ENCODE measurements at places on chromosomes 2 and 18.

DNA sequence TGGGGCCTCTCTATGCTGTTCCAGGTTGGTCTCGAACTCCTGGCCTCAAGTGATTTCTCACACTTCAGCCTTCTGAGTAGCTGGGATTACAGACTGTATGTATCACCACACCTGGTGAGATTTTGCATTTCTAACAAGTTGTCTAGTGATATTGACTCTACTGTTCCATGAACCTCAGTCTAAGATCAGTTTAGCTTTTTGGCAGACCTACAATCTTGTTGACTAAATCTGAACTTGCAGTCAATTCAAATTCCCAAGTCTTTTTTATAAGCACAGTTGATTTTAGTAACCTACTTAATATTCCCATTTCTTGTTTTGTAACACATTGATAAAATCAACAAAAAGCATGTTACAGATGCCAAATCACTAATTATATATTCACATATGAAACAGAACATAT lies 266.1 kb upstream of the CYP26B1 start:
- no peak for DNase-seq

- DNase-seq: no peak
These were observed 288.3 kb upstream of the FN1 start for GRCh38 chr2:215724146-215724545.

GRCh38 chr18:32668956-32669355 lies 103.9 kb downstream of the KLHL14 start:
- no peak for DNase-seq

GRCh38 chr18:9697121-9697520 lies 11.0 kb upstream of the RAB31 start:
- DNase-seq: no peak

- no peak for DNase-seq
These were observed at the start of gene GTF2A1L for GRCh38 chr2:48617618-48618017. Gene GTF2A1L, plus strand, starts transcription at chr2:48617856. Its CDS starts 19 bp downstream, at chr2:48617875.

GRCh38 chr2:111958901-111959300 lies 60.5 kb downstream of the MERTK start:
- no peak for DNase-seq

DNA sequence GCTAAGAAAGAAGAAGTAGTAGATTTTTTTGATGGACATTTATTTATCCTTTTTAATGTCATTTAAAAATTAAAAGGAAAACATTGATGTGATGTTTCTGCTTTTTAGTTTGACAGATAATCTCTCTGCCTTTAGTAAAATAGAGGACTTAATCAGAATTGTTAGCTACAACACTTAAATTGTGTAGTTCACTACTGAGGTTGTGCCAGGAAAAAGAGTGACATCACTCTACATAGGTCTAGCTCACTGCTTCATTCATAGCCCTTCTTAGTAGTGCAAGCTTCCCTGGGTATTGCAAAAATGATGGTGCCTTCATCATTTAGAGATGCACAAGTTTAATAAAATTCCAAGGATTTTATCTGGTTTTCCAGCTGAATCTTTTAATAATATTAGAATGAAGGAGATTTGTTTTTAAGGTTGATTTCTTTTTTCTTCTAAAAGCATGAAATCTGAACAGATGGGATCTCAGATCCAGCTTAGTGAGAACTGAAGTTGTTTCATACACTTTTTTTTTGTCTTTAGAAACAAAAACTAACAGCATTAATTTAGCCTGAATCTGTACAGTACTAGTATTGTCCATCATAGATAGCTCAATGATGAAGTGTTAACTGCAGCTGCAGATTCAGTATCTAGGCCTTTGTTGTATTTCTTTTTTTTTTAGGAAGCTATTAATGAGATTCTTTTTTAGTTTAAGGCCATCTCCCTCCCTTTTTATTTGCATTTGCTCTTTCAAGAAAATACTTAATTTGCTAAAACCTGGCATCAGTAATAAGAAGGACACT lies 20.6 kb upstream of the TMEFF2 start:
- DNase-seq: no peak

- DNase-seq: no peak
These were observed 115.7 kb downstream of the ZNF385B start for GRCh38 chr2:179745635-179746256.

GRCh38 chr2:102099536-102100298 lies 42.8 kb upstream of the IL1R1 start:
- no peak for DNase-seq

- no peak for DNase-seq
These were observed 810.7 kb downstream of the LRRTM4 start for GRCh38 chr2:76711490-76711889.

DNA sequence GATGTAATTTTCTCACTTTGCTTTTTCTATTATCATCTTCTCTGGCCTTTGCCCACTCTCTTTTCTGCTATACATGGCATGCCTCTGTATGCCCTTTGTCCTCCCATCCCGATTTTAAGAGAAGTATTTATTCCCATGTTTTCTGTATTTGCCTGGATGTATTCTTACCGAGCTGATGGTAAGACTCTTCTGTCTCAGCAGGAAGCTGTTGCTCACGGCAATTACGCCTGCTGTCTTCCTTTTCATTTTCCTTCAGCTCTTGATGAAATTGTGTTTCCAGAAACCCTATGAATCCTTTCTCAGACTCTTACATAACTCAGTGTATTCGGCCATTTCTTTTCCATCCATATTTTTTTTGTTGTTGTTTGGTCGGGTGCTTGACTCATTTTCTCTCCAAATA lies 121.6 kb downstream of the SP3 start:
- no peak for DNase-seq

GRCh38 chr2:18991177-18992168 lies 366.9 kb downstream of the OSR1 start:
- DNase-seq: no peak

DNA sequence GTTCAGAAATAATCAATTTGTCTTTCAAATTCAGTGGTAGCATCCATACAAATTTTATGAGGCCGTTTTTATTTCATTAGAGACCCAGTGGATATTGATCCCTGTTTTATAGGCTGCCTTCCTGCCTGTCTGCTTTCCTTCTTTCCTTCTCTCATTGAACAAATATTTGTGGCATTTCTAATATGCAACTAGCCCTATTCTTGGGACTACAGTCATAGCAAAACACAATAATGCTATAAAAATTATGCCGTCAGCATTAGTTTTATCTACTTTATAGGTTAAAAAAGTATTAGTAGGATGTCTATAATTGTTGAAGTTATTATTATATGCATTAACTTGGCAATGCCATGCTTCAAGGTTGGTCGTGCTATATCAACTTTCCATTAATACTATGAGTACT lies 2037.8 kb upstream of the LRRTM1 start:
- DNase-seq: no peak

All from esophagus squamous epithelium (tissue), 5 donors.